ENCODE measurements at places on chromosomes 5 and 9. TPM values are rescaled to one million over a fixed set of nuclear protein-coding genes. Genes with fewer than 3 reads are reported as not detected.

Gene CDH9
- not detected for polyA plus RNA-seq

Gene CFAP90
- not detected for polyA plus RNA-seq

Gene CERCAM
- polyA plus RNA-seq = 2.5 TPM

DNA sequence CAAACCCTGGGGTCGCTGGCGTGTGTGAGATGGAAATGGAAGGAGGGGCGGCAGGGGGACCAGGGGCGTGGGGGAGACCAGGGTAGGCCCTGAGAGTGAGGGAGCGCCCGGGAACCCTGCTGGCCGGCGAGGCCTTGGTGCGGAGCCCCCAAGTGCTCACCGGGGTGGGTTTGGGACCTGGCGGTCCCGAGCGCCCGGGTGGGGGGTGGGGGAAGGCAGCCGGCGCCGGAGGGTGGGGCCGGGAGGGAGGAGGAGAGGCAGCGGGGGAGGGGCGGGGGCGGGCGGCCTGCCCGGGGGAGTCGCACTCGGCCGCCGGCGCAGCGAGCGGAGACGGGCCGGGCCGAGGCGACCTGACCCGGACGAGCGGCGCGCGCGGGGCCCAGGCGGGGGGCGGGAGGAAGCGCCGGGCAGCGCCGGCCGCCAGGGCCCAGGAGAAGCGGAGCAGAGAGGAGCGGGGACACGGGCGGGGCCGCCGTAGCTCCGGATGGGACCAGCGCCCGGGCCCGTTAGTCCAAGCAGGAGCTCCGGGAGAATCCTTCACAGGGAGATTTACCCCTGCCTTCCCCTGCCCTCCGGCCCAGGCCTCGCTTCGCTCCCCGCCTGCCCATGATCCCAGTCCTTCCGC, at the start of gene NPR2:
Gene NPR2 (plus strand): TSS at position 295 of the 625 bp plus-strand sequence. CDS start 818 bp downstream, outside the sequence.
- no peak for DNase-seq

- DNase-seq = no peak
These were observed 163.7 kb upstream of the GNA14 start for GRCh38 chr9:77811832-77812231.

- DNase-seq = peak; percentile 71
These were observed at the start of gene LTC4S for GRCh38 chr5:179793468-179794139. Gene LTC4S, plus strand, starts transcription at chr5:179793986. Its CDS starts 95 bp downstream, at chr5:179794081.

GRCh38 chr5:9927106-9927505, 297.0 kb upstream of the TAS2R1 start:
- DNase-seq = no peak
